H1 (cell line): ENCODE measurements at places on chromosomes 13 and 19. TPM values are rescaled to one million over a fixed set of nuclear protein-coding genes. Genes with fewer than 3 reads are reported as not detected.
A peak's percentile ranks its signal among the peaks of the same experiment; 100 is the strongest.

SULT2B1 gene
- total RNA-seq: 0.99 and 1.5 TPM in 2 replicates

CYP4F2 gene
- total RNA-seq: not detected in 2 replicates

FFAR2 gene
- not detected in 2 replicates for total RNA-seq

GRCh38 chr13:46341112-46341711 is 45.8 kb downstream of the RUBCNL start:
- no peak for DNase-seq
- no peaks in the 10 kb centered on the region for H3K36me3 ChIP-seq
- no peaks in the 10 kb centered on the region for H3K27me3 ChIP-seq
- H3K27ac ChIP-seq: no peak overlapping the region

GRCh38 chr19:8593931-8594330 is 16.6 kb downstream of the ADAMTS10 start:
- H3K27ac ChIP-seq: no peak overlapping the region
- H3K4me1 ChIP-seq: peaks cover 5% of the 10 kb centered on the region
- no peaks in the 10 kb centered on the region; the same call in 1 of the 2 replicates for H3K27me3 ChIP-seq
- DNase-seq: no peak
- H3K4me3 ChIP-seq: no peak overlapping the region
- H3K36me3 ChIP-seq: peaks cover 5% of the 10 kb centered on the region; the same call in 1 of the 2 replicates

DNA sequence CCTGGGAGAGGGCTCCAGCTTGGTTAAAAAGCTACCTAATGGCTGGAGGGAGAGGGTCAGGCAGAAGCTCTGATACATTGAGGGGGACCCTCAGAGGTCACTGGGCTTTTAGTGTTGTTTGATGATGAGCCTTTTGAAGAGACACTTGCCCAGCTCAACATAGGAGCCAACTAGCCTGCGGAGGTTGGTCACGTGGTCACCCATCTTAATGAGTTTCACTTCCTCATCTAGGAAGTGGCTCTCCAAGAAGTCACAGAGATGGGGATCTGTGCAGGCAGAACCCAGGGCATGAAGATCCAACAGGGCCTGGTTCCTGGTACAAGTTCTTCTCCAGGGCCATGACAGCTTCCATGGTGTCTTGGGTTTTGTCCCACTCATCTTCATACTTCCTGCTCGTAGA is 33.4 kb downstream of the IPO5 start:
- peaks cover 37% of the 10 kb centered on the region for H3K36me3 ChIP-seq
- no peak for DNase-seq
- H3K27ac ChIP-seq: no peak overlapping the region
- H3K27me3 ChIP-seq: no peaks in the 10 kb centered on the region
- H3K4me3 ChIP-seq: no peak overlapping the region

FPR3 gene
- not detected in 2 replicates for total RNA-seq

- H3K4me1 ChIP-seq: no peaks in the 10 kb centered on the region
- H3K27ac ChIP-seq: no peak overlapping the region
- H3K4me3 ChIP-seq: no peak overlapping the region
These were observed 29.4 kb upstream of the STK24 start for GRCh38 chr13:98606296-98606695.

BORA gene
- total RNA-seq: 12.9 and 15.6 TPM in 2 replicates

- no peak overlapping the region for H3K4me3 ChIP-seq
- H3K27me3 ChIP-seq: no peaks in the 10 kb centered on the region
- H3K36me3 ChIP-seq: no peaks in the 10 kb centered on the region
- H3K4me1 ChIP-seq: no peaks in the 10 kb centered on the region; the same call in 1 of the 2 replicates
- H3K27ac ChIP-seq: no peak overlapping the region
These were observed 21.6 kb downstream of the RAB20 start for GRCh38 chr13:110539894-110540293.

DNA sequence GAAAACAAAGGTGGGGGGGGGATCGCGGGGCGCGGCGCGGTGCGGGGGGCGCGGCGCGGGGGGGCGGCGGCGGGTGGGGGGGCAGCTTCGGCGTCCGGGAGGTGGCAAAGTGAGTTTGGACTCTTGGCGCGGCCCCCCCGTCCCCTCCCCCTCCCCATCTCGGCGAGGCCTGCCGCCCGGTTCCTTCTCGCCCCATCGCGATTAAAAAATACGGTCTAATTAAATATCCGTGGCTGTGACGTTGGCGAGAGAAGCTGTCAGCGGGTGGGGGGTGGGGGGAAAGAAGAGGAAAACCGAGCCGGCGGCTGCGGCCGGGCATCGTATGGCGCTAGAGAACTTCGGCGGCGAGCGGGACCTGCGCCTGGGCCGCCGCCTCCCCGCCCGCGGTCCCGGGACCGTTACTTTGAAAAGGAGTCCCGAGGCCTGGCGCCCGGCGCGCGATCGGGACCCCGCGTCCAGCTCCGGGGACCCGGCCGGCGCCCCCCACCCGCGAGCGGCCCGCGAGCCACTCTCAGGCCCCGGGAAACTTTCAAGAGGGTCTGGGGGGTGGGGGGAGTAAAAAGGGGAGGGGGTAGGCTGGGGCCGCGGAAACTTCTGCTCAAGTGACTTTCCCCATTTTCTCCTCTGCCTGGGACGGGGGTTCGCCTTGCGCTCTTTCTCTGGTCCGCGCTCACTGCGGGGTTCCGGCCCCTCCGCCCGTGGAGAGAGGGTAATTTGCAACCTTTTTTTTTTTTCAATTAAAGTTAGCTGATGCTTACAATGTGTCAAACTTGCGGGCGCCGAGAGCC is 146.3 kb upstream of the ZNF536 start:
- H3K36me3 ChIP-seq: no peaks in the 10 kb centered on the region
- no peak for DNase-seq
- peaks cover 10% of the 10 kb centered on the region for H3K4me1 ChIP-seq
- peak overlapping the region; percentile 26; the same call in 1 of the 2 replicates for H3K4me3 ChIP-seq
- H3K27ac ChIP-seq: no peak overlapping the region

DNA sequence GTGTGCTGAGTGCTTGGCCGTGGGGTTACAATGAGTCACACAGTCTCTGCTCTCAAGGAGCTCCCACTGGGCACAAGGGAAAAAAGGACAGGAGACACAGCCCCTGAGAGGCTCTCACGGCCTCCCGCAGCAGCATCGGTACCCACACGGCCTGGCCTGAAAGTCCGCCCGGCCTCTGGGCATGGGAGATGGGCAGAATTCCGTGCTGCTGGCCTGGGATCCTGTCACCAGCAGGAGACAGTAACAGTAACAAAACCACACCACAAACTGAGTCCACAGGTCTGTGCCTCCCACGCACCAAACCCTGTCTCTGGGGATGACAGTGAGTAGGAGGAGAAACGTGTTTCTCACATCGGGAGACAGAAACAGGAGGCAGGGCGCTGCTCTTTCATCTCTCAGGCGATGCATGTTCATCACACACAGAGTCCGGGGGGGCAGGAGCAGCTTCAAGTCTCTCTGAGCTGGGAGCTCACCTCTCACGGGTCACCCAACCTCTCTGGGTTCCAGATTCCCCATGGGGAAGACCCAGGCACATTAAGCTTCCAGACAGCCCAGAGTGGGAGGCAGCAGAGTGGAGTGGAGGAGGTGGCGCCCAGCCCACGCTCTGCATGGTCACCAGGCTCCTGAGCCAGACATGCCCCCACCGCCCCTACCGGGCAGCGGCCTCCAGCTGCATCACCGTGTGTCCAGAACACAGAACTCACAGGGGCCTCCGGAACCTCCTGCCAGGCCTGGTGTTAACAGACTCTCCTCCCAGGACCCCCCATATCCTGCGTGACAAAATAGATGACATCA is 124.7 kb upstream of the VSTM2B start:
- no peak overlapping the region for H3K27ac ChIP-seq
- no peak overlapping the region for H3K4me3 ChIP-seq
- no peaks in the 10 kb centered on the region for H3K36me3 ChIP-seq
- H3K4me1 ChIP-seq: peaks cover 6% of the 10 kb centered on the region

- no peaks in the 10 kb centered on the region for H3K4me1 ChIP-seq
- no peak for DNase-seq
- H3K4me3 ChIP-seq: no peak overlapping the region
- no peaks in the 10 kb centered on the region for H3K36me3 ChIP-seq
These were observed 1191.0 kb downstream of the SLITRK5 start for GRCh38 chr13:88862095-88862620.

- no peaks in the 10 kb centered on the region for H3K27me3 ChIP-seq
- H3K4me1 ChIP-seq: no peaks in the 10 kb centered on the region
- no peaks in the 10 kb centered on the region for H3K36me3 ChIP-seq
- no peak overlapping the region for H3K4me3 ChIP-seq
These were observed 77.2 kb downstream of the KLF12 start for GRCh38 chr13:74056801-74057542.

ZNF681 gene
- 6.8 and 7.9 TPM in 2 replicates for total RNA-seq

DNA sequence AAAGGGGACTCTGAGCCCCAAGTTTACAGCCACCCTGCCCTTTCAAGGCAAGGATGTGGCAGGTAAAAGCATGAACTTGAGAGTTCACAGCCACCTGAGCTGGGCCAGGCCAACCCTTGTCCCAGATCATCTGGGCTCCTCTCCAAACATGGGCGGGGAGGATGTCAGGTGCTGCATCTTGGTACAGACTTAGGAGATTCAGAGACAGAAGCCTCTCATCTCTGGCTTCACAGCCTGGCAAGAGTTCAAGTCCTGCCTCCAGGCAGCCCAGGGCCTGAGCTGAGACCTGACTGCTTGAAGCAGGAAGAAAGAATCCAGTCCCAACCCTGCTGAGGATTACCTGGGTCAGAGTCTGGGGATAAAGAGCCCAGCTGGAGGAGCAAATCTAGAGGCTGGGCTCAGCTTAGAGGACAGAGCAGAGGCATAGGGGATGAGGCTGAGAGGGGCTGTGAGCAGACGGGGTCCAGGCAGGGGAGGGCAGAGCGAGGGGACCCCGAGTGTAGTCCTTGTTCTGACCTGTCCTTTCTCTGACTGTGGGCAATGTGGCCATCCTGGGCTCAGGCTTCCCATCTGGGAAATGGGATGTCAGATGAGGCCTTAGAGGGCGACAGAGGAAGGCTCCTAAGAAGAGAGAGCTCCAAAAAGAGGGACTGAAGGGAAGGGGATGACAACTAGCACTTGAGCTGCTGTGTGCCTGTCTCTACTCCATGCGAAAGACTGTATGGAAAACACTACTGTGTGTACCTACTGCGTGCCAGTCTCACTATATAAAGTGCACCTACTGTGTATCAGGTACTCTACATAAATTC is 6.6 kb upstream of the OR10H5 start:
- no peak overlapping the region for H3K27ac ChIP-seq
- H3K27me3 ChIP-seq: no peaks in the 10 kb centered on the region
- no peak overlapping the region for H3K4me3 ChIP-seq
- no peaks in the 10 kb centered on the region for H3K4me1 ChIP-seq
- no peaks in the 10 kb centered on the region for H3K36me3 ChIP-seq

DNA sequence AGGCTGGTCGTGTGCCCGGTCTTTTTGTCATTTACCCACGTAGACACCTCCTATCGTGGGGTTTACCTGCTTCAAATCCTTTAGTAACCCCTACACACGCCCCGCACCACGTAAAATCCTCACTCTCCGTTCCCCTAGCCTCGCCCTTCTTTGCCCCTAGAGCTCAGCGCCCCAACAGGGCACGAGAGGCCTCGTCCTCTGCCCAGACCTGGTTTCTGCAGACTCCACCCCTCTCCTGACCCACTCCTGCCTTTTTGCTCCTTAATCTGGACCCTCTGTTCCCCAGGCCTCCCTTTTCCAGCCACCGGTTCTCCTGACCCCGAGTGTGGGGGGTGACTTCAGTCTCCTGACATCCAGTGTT is 412 bp downstream of the ZNF528 start:
- H3K36me3 ChIP-seq: 0 out of 2 replicates have a peak, but pooled peaks cover 5% of the 10 kb centered on the region
- peak overlapping the region; percentile 71 for H3K4me3 ChIP-seq
- no peak for DNase-seq
- H3K4me1 ChIP-seq: no peaks in the 10 kb centered on the region; the same call in 1 of the 2 replicates
- H3K27ac ChIP-seq: 0 out of 2 replicates have a peak overlapping the region, but pooled peaks have one; percentile 23
- H3K27me3 ChIP-seq: no peaks in the 10 kb centered on the region

DNA sequence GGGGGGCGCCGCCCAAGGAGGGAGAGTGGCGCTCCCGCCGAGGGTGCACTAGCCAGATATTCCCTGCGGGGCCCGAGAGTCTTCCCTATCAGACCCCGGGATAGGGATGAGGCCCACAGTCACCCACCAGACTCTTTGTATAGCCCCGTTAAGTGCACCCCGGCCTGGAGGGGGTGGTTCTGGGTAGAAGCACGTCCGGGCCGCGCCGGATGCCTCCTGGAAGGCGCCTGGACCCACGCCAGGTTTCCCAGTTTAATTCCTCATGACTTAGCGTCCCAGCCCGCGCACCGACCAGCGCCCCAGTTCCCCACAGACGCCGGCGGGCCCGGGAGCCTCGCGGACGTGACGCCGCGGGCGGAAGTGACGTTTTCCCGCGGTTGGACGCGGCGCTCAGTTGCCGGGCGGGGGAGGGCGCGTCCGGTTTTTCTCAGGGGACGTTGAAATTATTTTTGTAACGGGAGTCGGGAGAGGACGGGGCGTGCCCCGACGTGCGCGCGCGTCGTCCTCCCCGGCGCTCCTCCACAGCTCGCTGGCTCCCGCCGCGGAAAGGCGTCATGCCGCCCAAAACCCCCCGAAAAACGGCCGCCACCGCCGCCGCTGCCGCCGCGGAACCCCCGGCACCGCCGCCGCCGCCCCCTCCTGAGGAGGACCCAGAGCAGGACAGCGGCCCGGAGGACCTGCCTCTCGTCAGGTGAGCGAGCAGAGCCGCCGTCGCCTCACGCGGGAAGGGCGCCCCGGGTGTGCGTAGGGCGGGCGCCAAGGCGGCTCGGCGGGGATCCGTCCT is at the start of gene RB1:
TSS of gene RB1 (plus strand) at position 393 of the 784 bp plus-strand sequence. CDS start at position 555, 162 bp downstream.
- H3K36me3 ChIP-seq: no peaks in the 10 kb centered on the region
- no peaks in the 10 kb centered on the region for H3K4me1 ChIP-seq
- no peak for DNase-seq
- peak within 1 kb of the TSS; percentile 91 for H3K27ac ChIP-seq

- no peak overlapping the region for H3K27ac ChIP-seq
- no peak overlapping the region for H3K4me3 ChIP-seq
- no peaks in the 10 kb centered on the region for H3K4me1 ChIP-seq
- H3K36me3 ChIP-seq: no peaks in the 10 kb centered on the region
These were observed 12.8 kb downstream of the ZNF229 start for GRCh38 chr19:44435441-44435840.

CACNG8 gene
- 4.5 and 5.7 TPM in 2 replicates for total RNA-seq

NDFIP2 gene
- total RNA-seq: 30.4 and 32.9 TPM in 2 replicates

DLL3 gene
- 11.3 and 12.2 TPM in 2 replicates for total RNA-seq

- no peaks in the 10 kb centered on the region for H3K4me1 ChIP-seq
- no peaks in the 10 kb centered on the region for H3K27me3 ChIP-seq
- H3K27ac ChIP-seq: no peak overlapping the region
- DNase-seq: no peak
These were observed 438.1 kb downstream of the FGF9 start for GRCh38 chr13:22108979-22109378.

WDR88 gene
- total RNA-seq: not detected in 2 replicates

DNA sequence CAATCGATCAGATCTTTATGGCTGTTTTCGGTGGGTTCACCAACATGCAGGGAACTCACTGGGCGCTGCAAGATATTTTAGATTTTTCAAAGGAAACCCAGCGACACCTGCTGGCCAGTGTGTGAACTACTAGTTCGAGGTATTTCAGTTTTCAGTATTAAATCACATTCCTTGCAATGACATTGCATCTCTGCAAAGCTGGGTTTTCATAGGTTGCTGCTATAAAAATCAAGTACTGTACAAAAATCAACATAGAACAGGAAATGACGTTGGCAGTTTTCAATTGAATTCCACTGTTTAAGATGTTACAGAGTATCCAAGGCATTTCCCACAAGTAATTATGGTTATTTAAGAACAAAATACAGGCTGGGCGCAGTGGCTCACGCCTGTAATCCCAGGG is 17.6 kb downstream of the LIG1 start:
- peak; percentile 81 for DNase-seq
- H3K4me3 ChIP-seq: no peak overlapping the region
- H3K27ac ChIP-seq: no peak overlapping the region
- peaks cover 41% of the 10 kb centered on the region for H3K36me3 ChIP-seq
